NCI-H345 (cell line): ENCODE measurements at places on chromosomes 2 and 18.

- no peak for DNase-seq
Observed at GRCh38 chr2:18519914-18520450, 40.5 kb downstream of the RDH14 start.

DNA sequence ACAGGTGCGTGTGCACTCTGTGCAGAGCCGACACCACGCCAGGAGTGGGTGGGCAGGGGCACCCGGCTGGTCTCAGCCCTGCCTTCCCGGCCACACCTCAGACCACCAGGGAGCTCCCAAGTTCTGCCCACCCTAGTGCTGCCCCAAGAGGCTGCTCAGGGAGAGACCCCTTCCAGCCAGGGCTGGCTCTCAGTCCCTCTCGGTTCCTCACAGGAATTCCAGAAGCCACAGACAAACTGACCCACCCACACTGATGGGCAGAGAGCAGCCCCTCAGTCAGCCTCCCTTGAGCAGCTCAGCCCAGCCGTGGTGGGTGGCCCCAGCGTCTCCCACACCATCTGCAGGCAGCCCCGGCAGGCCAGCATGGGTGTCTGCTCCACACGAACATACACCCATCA lies 33.8 kb downstream of the GPC1 start:
- DNase-seq, result no peak

DNA sequence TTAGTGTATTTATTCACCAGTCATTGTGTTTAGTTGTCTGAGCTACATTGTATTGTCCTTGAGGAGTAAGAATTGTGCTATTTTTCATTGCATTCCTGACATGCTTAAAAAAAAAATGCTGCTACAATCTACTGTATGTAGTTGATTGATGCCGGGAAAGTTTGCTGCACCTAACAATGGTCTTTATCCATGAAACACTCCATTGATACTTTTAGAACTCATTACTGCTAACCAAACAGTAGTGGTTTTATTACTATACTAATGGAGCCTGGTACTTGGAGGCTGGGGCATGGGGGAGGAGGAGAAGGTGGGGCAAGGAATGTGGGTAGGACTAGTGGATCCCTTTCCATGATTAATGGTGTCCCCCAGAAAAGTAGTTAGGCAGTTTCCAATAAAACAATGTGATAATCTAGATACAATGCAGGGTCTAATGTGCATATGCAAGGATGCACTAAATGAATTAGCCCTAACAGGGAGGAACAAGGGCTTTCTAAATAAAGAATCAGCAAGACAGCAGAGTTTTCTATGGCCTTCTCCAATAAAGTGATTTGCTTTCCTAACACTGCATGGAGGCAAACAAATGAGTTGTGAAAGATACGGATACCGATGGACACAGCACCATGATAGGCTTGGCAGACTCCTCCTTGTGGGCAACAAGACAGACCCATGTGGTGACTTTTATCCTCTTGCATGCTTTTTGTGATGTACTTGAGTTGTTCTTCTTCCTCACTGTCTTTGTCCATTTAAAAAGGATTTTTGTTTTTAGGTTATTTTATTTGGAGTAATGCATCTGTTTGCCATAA lies 78.5 kb downstream of the FMNL2 start:
- no peak for DNase-seq

- no peak for DNase-seq
Observed at GRCh38 chr2:212299943-212300342, 238.7 kb downstream of the ERBB4 start.

GRCh38 chr2:210756855-210757254 lies 200.5 kb downstream of the CPS1 start:
- no peak for DNase-seq

DNA sequence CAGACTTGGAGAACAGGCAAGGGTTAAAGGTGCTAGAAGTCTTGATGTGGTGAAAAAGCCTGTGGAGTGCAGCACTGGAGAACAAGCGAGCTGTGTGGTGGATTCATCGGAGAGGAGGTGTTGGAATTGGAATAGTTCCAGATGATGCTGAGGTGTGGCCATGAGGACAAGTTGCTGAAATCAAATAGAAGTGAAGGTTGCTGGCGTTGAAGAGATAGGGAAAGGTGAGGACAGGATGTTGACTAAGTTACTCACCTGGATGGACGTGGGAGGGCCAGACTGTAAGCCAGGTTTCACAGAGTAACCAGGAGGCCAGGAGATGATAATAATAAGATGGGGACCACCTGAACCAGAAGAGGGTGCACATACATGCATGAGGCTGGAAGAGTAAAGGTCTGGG lies 173.4 kb downstream of the DIS3L2 start:
- DNase-seq, result no peak

GRCh38 chr18:3305933-3306332 lies 44.0 kb downstream of the MYL12B start:
- DNase-seq, result no peak

GRCh38 chr2:201660293-201660895 lies 17.1 kb upstream of the TMEM237 start:
- DNase-seq, result no peak

- DNase-seq, result no peak
Observed at GRCh38 chr2:34365932-34366331, 766.8 kb upstream of the FAM98A start.

- peak; percentile 92 for DNase-seq
Observed at GRCh38 chr2:30217644-30218337, 13.5 kb upstream of the LBH start.

- DNase-seq, result no peak
Observed at GRCh38 chr2:162245781-162246180, 2.5 kb upstream of the FAP start.

GRCh38 chr2:55827855-55828254 lies 95.7 kb downstream of the EFEMP1 start:
- no peak for DNase-seq

GRCh38 chr2:101446869-101447268 lies 28.0 kb downstream of the RFX8 start:
- DNase-seq, result no peak

- no peak for DNase-seq
Observed at GRCh38 chr2:160318218-160318617, 118.1 kb upstream of the ITGB6 start.

DNA sequence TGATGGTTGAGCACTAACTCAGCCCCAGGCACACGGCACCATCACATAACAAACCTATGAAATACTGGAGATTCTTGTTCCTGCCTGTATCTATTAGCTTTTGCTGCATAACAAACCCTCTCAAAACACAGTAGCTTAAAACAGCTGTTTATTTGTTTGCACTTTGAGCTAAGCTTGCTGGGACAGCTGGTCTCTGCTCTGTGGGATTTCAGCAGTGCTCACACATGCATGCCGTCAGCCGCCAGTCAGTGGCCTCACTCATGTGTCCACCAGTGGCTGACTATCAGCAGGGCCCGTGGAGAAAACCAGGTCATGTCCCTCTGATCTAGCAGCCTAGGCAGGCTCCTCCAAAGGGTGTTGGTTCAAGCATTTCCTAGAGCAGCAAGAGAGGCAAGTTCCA lies 52.8 kb upstream of the RAB12 start:
- DNase-seq, result peak; percentile 15

DNA sequence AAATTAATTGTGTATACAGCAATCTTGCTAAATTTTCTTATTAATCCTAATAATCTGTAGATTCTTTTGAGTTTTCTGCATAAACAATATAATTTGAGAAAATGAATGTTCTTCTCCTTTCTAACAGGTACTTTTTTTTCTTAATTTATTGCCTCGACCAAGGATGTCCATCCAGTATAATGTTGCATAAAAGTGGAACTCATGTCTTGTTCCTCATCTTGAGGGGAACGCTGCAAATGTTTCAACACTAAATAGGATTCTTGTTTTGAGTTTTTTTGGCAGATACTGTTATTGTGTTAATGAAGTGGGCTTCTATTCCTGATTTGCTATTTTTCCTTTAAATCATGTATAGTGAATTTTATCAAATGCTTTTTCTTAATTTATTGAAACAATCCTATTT lies 244.4 kb upstream of the REV1 start:
- DNase-seq, result no peak

DNA sequence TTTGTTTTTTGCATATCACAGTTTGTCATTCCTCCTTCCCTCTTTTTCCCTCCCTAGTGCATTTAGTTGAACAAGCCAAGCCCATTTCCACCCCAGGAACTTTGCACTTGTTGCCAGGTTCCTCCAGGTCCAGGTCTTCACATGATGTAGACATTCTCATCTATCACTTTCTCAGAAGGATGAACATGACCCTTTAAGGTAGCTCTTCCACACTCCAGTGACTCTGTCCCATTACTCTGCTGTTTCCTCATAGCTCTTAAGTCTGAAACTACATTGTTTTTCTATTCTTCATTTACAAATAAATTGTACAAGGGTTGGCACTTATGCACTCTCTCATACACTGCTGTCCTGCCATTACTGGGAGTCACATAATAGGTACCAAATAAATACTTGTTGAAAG lies 6.1 kb downstream of the KYNU start:
- no peak for DNase-seq

DNA sequence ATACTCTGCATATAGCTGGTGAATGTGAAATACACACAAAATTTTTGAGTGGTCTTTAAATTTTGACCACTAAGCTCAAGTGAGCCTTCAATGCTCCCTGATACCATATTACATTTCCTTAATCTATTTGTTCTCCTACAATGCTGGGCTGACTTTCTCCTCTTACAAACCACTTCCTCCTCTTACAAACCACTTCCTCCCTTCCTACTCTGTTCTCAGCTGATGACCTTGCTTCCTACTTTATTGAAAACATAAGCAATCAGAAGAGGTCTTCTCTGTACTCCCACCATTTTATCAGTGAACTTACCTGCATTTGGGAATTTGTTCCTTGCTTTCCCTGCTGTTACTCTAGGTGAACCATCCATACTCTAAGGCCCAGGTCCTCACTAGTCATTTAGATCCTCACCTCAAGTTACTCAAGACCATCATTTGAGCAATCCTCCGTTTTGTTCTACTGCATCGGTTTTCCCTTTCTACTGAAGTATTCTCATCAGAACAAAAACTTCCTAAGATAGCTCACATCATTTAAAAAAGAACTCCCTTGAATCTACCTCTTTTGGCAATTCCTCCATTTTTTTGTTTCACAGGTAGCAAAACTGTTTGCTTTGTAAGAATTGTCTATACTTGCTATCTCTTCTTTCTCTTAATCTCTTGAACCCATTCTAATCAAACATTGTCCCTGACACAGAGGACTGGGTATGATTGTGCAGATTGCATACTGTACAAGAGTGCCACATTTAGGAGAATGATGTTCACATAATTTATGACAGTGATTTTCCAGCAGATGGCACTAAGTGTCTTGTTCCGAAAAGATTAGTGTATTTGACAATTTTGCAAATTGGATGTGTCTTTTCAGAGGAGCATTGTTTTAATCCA lies 96.5 kb downstream of the EPB41L5 start:
- peak; percentile 22 for DNase-seq

DNA sequence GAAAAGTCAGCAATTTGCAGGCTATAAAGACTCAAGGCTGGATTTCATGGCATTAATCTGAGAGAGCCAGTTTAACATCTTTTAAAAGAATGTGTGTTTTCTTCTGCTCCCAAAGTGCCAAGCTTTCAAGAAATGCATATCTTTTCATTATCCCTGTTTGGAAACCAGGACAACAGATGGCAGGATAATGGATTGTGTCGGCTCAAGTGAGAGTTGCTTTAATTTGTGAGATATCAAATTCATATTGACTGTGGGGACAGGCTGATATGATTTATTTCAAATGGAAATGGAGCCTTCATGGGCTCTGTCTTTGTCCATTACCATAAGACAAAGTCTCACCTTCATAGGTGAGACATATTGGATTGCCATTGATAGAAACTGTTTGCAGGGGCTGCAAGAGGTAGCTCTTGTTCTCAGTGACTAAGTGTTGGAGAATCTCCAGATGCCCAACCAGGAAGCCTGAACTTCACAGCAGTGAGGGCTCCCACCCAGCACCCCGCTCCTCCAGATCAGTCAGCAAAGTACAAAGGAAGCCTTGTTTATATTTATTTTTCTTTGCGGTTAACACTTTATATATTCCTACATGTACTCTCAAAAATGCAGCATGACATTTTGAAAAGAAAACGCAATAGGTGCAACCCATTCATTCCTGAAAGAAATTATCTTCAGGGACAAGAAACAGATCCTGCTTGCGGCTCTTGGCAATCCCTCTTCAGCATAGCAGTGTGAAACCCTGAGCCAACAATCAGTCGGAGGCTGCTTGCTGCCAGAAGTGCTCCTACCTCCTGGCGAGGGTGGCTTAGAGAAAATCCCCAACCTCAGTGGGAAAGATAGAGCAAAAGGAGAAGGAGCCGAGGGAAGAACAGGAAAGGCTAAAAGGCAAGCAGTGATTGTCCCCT lies 65.8 kb upstream of the ATL2 start:
- no peak for DNase-seq

- DNase-seq, result no peak
Observed at GRCh38 chr2:152425765-152426727, 91.1 kb downstream of the FMNL2 start.

DNA sequence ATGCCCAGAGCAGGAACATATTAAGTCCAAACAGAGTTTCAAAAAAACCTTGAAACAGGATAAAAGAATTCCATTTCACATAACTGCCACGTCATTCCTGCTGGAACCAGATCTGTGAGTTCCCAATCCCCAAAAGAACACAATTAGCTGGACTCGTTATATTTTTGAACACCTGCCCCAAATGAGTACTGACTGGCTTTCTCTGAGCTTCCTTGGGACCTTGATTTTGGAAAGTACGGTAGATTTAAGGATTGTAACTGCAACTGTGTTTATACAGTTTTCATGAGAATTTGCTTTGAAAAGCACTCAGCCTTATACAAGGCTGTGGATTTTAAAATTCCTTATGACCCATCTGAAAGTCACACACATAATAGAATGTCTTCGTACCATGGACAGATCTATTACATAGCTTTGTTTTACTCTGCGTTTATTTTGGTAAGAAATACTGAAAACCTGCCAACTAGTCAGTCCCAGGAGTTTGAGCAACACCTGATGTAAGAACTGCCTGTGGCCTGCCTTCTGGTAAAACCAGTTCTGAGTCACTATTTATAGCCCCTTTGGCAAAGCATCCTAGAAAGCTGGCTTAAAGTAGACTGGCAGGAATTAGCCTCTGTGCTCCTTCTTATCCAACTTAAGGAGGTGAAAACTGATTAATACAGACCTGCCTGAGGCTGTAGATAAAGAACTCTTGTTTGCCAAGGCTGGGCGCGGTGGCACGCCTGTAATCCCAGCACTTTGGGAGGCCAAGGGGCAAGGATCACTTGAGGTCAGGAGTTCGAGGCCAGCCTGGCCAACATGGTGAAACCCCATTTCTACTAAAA lies 48.1 kb downstream of the MERTK start:
- peak; percentile 70 for DNase-seq

GRCh38 chr18:23938901-23939341 lies 75.6 kb upstream of the TTC39C start:
- no peak for DNase-seq

DNA sequence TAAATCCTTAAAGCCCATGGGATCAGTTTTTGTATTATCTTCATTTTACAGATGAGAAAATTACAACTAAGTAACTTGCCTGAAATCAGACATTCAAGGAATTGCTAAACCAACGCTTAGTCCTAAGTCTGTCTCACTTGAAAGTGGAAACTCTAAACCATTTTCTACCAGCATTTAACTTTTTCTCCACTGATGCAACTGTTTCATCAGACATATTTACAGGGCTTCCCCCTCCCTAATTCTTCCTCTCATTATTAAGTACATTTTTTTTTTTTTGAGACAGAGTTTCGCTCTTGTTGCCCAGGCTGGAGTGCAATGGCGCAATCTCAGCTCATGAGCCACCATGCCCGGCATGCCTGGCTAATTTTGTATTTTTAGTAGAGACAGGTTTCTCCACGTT lies 88.6 kb downstream of the ACVR1C start:
- no peak for DNase-seq
